ENCODE measurements at places on chromosomes 2 and 18.

DNA sequence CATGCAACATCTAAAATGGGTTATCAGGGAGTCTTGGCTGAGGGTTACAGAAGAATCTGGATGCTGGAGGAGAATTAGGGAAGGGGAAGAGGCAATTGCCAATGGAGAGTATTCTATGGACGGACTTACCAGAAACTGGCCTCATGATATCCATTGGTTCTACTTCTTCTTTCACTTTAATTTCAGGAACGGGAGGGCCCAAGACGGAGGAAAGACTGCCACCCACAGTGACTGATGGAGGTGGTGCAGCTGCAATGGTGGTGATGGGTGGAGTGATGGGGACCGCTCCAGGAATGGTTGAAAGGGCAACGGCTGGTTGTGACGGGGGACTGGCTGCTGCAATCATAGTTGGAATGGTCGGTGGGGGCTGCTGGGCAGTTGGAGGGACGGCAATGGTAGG lies 69.1 kb upstream of the AMMECR1L start:
- DNase-seq = no peak

- DNase-seq = no peak
These were observed 5.4 kb upstream of the PUM2 start for GRCh38 chr2:20356042-20356441.

- peak; percentile 83 for DNase-seq
These were observed 210.6 kb downstream of the TFCP2L1 start for GRCh38 chr2:121074293-121074932.

GRCh38 chr2:74739733-74740241 lies 85.7 kb downstream of the SEMA4F start:
- DNase-seq = peak; percentile 66

- DNase-seq = no peak
These were observed 53.3 kb downstream of the KCTD18 start for GRCh38 chr2:200456567-200456966.

DNA sequence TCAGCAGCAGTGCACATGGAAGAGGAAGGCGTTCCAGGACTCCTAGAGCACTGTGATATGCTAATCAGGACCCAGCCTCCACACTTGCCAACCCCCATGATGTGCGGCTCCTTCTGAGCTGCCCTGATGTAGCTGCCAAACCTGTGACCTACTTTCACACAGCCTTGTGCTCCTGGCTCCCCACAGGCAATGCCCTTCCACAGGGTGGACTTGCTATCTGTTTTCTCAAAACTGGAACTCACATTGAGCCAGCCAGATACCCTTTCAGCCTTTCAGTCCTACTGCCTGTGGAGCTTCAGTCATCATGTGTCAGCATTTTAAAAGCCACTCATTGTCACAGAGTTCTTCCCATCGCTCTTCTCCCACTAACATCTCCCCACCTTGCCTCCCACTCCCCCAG lies 181.6 kb downstream of the AFF3 start:
- DNase-seq = no peak

DNA sequence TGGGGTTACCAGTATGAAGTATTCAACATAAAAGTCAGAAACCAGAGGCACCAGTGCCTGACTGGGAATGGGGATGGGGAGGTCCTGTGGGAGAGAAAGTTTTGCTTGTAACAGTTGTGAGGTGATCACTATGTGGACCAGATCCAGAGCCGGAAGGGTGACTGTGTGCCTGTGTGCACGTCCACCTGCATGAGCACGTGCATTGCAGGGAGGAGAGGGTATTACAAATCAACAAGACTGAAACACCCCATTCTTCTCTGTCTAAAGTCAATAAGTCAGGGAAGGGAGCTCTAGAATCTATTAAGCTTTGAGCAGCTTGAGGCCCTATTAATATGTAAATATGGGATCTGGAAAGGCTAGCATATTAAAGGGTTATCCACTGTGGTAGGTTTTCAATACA lies 241.0 kb upstream of the ACVR2A start:
- no peak for DNase-seq
